Suppressor macrophage (primary cell): ENCODE measurements at places on chromosomes 2 and 18.

- DNase-seq, result no peak
These were observed 95.3 kb upstream of the TEX51 start for GRCh38 chr2:126803434-126803775.

- peak; percentile 88 for DNase-seq
These were observed 23.1 kb upstream of the RAB31 start for GRCh38 chr18:9684881-9685614.

GRCh38 chr2:136420346-136420745 lies 302.4 kb upstream of the CXCR4 start:
- DNase-seq, result no peak

- DNase-seq, result no peak
These were observed 25.3 kb downstream of the DYNAP start for GRCh38 chr18:54616220-54616848.

DNA sequence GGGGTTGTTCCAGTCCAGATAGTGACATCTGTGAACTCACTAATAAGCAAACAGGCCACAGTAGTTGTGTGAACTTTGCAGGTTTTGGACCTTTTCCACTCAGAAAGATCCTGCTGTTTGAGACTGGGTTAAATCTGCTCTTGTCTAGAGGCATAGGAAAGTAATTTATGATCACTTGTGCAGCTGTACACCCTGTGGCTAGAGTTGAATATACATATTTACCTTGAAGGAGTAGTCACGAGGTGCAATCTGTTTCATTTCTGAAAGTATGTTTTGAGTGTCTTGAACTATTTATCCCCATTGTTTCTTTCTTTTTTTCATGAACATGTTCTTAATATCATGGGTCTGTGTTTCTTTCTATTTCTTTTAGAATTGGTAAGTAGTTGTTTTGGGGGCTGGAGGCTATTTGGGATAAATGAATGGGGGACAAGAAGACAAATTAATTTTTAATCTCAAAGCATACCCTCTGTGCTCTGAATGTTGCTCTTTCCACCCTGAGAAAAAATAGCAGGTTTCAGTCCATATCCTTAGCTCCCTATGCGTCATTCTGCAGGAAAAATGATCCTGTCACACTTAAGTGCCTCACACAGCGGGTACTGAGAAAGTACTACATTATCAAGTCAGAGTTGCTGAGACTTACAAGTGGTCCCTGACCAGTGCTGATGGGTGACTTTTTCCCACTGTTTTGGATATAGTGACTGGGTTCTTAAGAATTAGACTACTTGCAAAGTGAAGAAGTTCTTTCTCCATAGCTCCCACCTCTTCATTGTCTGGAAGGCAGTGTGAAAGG lies 28.2 kb downstream of the DCC start:
- no peak for DNase-seq

GRCh38 chr2:169080250-169081069 lies 11.1 kb downstream of the DHRS9 start:
- DNase-seq, result peak; percentile 84

GRCh38 chr2:30781961-30782533 lies 25.2 kb downstream of the CAPN13 start:
- DNase-seq, result no peak

DNA sequence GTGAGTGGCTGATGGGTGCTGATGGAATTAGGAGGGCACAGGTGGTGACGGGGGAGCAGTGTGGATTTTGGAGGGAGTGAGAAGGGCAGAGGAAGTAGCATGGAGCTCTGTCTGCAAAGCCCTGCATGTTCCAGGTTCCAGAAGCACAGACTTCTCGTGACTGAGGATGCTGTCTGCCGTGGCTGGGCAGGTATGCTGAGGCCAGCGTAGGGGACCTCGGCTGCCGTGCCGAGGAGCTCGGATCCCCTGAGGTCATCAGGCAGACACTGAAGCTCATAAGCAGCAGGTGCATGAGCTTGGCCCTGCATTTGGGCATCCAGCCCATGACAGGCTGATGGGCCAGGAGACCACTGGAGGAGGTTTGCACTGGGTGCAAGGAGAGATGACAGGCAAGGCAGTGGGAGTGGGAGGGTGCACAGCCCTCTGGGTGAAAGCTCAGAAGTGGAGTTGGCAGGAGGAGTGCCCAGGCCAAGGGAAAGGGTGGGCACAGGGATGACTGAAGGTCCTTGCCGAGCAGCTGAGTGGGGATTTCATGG lies 215.3 kb downstream of the SH3RF3 start:
- DNase-seq, result no peak

GRCh38 chr2:9741110-9741509 lies 102.2 kb upstream of the TAF1B start:
- no peak for DNase-seq

GRCh38 chr2:168160897-168161296 lies 86.5 kb downstream of the STK39 start:
- DNase-seq, result no peak

DNA sequence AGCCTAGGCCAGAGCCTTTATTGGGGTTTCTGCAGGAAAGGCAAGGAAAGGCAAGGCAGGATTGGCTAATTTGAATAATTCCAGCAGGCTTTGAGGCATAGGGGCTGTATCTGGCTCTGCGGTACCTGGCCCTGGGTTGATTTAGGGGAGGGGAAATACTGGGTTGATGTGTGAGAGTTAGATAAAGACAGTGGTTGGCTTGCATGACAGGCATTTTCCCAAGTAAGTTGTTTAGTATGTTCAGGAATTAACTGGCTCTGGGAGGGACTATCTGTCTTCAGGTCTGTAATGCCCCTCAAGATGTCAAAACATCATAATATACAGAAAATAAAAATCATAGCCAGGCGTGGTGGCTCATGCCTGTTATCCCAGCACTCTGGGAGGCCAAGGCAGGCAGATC lies 98.7 kb downstream of the UBR3 start:
- no peak for DNase-seq

- peak; percentile 75 for DNase-seq
These were observed 201.4 kb downstream of the SOCS6 start for GRCh38 chr18:70489986-70490933.

- no peak for DNase-seq
These were observed 48.4 kb upstream of the B3GNT7 start for GRCh38 chr2:231347081-231347480.

DNA sequence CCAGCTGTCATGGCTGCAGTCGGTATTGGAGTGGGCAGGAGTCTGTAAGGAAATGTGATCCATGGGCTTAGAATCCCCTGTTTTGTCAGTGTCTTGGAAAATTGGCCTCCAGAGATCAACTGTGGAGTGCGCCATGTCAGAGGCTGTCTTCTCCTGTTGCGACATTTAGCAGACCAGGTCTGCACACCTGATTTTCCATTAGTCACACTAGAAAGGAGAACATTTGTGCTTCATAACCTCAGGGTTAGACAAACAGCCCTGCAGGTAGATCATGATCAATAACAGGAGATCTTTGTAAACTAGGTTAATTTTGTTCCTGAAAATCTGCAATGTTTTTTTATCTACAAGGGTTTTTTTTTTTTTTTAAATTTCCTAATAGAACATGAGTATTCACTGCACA lies 28.0 kb downstream of the LDLRAD4 start:
- no peak for DNase-seq

DNA sequence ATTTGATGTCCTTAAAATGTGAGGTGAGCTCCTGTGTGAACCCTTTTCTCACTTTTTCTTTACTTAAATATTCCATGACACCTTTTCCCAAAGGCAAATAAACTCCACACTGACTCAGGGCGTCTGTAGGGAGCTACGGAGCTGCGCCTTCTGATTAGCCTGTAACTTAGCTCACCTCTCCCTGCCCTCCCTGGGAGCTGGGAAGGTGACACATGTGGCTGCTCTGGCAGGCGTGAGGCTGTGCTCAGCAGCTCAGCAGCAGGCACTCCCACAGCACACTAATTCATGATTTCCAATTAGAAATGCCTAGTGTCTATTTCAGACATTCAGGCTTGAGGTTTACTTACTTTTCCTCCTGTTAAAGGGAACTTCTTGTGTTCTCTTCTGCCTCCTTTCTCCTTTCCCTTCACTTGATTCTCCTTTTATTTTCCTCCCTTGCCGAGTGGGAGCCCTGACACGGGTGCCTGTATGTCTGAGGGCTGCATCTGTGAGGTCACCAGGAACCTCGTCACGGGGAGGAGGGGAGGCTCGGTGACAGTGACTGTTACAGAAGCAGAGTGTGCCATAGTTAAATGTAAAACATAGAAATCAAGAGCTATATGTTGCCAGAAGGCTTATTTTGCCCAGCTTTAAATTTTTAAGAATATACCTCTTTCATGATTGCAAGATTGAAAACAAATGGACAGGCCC lies 437.1 kb downstream of the DCDC2C start:
- no peak for DNase-seq

GRCh38 chr2:46915811-46916630 lies 415 bp upstream of the MCFD2 start:
- peak; percentile 89 for DNase-seq

DNA sequence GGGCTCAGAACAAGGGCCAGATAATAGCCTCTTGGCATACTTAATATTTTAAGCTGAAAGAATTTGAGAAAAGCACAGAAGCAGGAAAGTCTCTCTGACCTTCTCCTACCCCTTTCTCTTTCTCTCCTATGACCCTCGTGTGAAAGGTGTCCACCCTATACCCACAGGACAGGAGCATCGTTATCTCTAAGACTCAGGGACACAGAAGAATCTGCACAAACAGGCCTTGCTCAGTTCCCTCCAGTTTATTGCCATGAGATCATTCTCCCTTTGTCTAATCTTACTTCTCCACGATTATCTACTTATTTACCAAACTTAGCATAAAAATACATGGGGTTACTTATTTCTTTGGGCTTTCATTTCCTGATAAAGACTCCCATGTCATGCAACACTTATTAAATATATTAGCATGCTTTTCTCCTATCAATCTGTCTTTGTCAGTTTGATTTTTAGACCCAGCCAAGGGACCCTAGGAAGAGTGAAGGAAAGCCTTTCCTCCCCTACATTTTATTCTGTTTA lies 370.7 kb downstream of the DLGAP1 start:
- DNase-seq, result no peak

- no peak for DNase-seq
These were observed 44.6 kb downstream of the TOGARAM2 start for GRCh38 chr2:29025711-29026110.

DNA sequence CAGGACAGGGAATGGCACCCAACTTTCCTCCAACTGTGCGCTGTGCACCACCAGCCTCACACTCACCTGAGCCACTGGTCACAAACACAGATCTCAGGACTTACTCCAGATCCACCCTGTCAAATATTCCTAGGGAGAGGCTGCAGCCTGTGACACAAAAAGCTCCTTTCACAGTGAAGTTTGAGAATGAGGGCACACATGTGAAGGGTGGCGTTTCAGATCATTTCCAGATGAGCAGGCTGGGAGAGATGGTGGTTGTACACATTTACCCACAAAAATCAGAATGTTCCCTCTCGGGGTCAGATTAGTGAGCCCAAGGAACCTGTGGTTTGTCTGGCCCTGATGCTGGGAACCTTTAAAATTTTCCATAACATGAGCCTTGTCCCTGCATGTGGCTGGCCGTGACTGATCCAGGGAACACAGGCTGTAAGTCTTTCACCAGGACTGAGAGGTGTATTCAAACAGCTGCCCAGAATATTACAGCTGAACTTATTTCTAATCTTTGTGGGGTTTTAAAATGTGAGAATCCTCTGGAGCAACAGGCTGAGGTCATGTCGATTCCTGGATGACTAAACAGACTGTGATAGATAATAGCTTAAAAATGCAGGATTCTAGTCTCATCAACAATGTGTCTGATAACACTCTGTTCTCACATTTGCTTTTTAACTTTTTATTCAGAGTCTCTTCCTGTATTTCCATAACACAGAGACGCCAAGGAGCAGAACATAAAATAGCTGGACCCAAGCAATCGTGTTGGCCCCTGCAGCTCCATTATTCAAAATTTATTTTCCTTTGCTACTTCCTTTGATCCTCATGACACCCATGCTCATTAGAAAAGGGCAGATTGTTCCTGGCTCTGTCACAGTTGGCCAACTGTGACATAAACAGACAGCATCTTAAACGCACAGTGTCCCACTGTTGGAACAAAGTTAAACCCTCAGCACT lies 35.5 kb downstream of the IL1R2 start:
- DNase-seq, result no peak

DNA sequence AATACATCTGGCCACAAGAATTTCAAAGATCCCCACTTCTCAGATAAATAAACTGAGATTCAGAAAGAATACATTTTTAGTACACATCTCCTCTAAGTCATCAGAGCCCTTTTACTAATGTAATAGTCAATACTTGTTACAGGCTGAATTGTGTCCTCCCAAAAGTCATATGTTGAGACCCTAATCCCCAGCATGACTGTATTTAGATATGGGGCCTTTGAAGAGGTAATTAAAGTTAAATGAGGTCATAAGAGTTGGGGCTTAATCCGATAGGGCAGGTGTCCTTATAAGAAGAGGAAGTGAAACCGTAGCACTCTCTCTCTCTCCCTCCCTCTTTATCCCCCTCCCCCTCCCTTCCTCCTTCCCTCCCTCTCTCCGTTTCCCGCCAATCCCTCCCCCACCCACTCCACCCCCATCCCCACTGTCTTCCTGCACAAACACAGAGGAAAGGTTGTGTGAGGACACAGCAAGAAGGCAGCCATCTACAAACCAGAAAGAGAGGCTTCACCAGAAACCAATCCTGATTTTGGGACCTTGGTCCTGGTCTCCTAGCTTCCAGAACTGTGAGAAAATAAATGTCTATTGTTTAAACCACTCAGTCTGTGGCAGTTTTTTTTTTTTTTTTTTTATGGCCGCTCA lies 66.6 kb upstream of the ZNF397 start:
- DNase-seq, result peak; percentile 13

- peak; percentile 77 for DNase-seq
These were observed 51.0 kb upstream of the ZNF516 start for GRCh38 chr18:76546088-76546435.

DNA sequence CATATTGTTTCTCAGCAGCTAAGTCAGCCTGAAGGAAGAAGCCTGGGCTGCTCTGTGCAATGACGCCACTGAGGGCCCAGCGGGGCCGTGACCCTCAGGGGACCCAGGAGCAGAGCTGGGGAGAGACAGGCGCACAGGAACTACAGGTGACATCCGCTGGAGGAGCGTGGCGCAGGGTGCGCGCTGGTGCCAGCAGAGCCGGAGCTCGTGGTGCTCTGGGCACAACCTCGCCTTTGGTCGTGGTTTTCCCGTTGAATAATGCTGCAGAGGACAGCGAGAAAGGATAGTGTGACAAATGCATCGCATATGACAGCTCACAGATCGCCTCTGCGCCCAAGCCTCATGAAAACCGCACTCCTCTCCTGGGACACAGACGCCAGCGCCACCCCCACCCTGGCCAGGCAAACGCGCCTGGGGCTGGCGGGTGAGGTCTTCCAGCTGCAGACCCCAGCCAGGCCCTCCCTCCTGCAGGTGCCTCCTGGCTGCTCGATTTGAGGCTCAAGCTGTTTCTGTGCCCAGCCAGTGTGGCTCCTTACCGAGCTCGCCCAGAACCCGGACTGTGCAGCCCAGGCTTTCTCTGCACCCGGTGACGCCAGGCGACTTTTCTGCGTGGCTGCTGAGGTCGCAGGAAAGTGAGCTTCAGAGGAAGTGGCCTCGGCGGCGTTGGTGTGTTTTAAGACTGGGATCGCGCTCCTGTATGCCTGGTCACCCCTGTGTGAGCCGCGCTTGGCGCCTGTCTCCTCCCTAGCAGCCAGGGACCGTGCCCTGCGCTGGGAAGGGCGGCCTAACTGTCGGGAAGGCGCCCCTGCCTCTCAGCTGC lies 583.1 kb upstream of the HS6ST1 start:
- DNase-seq, result no peak

- DNase-seq, result no peak
These were observed 286.5 kb downstream of the LPIN1 start for GRCh38 chr2:12032975-12033374.

GRCh38 chr2:163564236-163564635 lies 171.6 kb downstream of the FIGN start:
- DNase-seq, result no peak
